Epithelial cell of prostate (primary cell): ENCODE measurements at places on chromosomes 12 and 14.

- peak; percentile 81 for DNase-seq
These were observed 58.6 kb downstream of the SLC38A1 start for GRCh38 chr12:46209914-46210872.

DNA sequence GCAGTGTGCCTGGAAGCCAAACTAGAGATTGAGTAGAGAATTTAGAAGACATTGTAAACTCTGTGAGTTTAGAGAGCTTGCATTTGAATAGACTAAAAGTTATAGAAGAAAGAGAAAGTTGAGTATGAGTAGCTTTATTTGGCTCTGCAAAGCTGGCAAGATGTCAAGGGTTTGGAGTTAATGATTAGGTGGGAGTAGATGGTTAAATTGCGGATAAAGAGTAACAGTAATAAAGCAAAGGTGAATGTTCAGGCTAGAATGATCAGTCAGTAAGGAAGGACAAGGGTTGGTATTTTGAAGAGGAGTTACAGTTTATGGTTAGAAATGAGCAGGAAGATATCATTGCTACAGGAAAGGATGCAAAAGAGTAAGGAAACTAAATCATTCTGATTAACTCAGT is 5.2 kb downstream of the PPM1A start:
- no peak for DNase-seq

DNA sequence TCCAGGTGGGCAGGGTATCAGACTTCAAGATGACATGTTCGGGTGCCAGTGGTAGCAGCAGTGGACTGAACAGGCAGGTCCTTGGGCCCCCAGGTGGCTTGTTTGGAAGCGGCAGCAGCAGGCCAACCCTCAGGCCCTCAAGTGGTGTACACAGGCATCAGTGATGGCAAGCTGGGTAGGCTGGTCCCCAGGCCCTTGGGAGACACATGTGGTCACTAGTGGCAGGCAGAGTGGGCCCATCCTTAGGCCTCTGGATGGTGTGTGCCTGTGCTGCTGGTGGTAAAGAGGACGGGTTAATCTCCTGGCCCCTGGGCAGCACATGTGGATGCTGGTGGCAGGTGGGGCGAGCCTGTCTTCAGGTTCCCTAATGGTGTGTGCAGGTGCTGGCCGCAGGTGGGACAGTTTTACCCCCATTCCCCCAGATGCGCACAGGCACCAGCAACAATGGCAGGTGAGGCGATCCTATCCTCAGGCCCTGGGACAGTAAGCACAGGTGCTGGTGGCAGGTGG is 8.0 kb downstream of the OAS2 start:
- no peak for DNase-seq

DNA sequence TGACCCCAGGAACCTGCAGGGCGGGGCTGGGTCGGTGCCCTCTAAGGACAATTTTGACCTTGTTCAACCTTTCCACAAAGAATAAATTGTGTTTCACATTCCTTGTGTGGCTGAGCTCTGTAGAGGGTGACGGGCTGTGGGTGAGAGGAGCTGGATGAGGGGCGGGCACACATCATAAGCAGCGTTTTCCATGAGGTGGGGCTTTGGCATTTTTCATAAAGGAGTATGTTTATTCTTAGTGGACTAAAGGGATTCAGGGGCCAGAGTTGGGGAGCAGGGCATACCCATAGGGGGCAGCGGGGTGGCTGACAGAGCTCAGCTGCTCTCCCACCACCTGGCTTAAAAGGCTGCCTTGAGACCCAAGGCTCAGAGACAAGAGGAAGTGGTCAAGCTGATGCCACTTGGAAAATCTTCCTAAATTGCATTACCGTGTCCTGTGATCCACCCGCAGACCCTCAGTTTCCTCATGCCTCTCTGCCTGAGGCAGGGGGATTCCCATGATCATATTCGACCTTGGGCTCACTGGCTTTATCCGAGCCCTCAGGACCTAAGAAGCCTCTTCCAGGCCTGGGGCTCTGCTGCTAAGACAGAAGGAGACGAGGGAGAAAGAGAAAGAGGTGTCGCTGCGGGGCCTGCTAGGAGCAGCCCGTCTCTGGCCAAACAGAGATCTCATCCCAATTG is 11.4 kb downstream of the MMP14 start:
- no peak for DNase-seq

- no peak for DNase-seq
These were observed 36.1 kb upstream of the OR5AU1 start for GRCh38 chr14:21191809-21192446.

GRCh38 chr12:97267594-97268202 is 194.9 kb upstream of the RMST start:
- DNase-seq = no peak

GRCh38 chr12:14774906-14775635 is 28.2 kb downstream of the WBP11 start:
- no peak for DNase-seq

- DNase-seq = no peak
These were observed 10.5 kb upstream of the ZDHHC22 start for GRCh38 chr14:77151918-77152588.

DNA sequence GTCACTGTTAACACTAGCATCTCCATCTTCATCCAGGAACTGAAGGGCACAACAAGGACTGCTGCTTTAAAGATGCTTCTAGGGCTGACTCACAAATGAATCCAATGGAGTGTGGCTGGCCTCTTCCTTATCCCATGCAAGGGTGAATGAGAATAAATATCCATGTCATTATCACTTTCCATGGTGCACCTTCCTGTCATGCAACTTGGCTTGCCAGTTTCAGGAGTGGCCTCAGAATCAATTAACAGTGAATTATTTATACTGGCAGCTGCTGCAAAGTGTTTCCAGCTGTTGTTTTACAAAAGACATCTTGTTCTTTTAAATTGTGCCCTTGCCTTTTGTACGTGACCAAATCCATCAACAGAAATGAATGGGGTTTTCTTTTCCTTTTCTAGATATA is 499.3 kb upstream of the TMEM132C start:
- DNase-seq = no peak

DNA sequence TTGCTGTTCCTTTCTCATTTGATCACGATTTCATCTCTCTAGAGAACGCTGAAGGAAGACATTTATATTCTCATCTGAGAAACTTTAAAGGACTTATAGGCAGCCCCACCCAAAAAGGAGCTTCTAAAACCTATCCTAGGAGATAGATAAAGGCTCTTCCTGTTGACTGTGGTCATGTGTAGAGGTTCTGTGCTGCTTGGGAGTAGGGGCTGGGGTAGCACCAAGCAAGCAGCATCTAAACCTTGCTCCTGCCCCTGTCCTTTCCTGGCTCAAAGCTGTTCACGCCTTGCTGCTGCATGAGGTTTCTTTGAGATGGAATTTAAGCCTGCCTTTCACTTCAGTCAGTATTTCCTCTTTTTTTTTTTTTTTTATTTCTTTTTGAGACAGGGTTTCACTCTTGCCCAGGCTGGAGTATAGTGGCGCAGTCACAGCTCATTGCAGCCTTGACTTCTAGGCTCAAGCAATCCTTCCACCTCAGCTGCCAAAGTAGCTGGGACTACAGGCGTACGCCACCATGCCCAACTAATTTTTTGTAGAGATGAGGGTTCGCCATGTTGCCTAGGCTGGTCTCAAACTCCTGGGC is 41.4 kb downstream of the RAB35 start:
- DNase-seq = no peak

DNA sequence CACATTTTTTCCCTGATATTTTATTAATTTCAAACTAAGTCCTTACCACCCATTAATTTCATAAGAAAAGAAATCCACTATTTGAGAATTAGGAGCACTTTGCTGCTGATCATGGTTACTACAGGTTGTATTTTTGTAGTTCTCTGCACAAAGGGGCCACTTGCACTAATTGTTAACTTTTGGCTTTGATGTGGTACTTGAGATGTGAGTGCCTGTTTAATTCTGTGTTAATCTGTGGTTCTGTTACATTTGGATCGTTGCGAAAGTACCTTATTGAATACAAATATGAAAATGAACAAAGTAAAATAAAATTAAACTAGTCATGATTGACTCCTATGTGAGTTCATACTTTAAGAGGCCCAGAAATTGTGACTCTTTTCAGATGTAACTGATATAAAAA is 374.9 kb upstream of the RGS6 start:
- no peak for DNase-seq

GRCh38 chr14:71363946-71364925 is 457.0 kb downstream of the PCNX1 start:
- DNase-seq = no peak

DNA sequence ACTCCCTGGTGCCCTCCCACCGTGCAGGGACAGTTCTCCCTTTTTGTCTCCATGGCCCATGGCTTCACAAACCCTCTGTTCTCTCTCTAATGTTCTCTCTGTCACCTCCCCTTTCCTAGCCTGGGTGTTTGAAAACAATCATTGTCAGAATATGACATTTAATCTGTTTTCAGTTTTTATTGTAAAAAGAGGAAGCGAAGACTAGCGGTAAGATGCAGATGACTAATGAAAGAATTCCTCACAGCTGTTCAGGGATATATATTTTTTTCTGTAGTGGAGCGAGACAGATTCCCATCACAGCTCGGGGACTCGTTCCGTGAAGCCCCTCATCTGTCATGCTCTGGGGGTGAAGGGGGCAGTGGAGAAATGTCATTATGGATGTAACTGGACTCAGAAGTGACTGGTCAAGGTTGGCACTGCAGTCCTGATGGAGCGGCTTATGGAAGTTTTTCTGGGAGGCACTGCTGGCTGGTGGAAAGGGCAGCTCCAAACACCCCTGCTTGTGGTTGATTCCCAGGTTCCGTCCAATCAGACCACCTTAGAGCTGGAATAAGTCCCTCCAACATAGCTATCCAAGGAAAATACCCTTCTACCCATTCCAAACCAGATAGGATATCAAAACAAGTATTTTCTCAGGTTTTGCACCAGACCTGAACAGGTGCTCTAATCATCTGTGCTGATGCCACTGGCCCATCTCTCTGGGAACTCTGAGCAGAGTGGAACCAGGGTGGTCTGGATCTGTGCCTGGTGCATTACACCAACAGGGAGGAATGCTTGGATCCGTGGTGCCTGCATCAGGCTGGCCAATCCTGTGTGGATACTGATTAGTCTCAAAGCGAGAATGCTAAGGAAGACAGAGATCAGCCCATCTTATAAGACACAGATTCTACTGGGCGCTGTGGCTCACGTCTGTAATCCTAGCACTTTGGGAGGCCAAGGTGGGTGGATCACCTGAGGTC is 84.7 kb downstream of the GPATCH2L start:
- DNase-seq = no peak

- DNase-seq = no peak
These were observed 104.0 kb downstream of the NCOR2 start for GRCh38 chr12:124463341-124463921.
